Left lung (tissue), 14 donors: ENCODE measurements at places on chromosomes 1 and 21. TPM values are rescaled to one million over a fixed set of nuclear protein-coding genes. Genes with fewer than 3 reads are reported as not detected.

DNA sequence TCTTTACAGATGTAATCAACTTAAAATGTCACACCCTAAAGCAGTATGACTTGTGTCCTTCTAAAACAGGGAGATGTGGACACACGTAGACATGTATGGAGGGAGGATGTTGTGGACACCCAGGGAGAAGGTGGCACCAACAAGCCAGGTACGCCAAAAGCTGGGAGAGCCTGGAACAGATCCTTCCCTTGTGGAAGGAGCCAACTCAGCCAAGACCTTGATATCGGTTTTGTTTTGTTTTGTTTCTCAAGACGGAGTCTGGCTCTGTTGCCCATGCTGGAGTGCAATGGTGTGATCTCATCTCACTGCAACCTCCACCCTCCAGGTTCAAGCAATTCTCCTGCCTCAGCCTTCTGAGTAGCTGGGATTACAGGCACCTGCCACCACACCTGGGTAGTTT, 45.6 kb downstream of the CHAF1B start:
- DNase-seq, result no peak

- no peak for DNase-seq
Observed at GRCh38 chr1:104878203-104878909, 1128.7 kb downstream of the AMY1C start.

GRCh38 chr1:239125893-239126292, 260.5 kb upstream of the CHRM3 start:
- no peak for DNase-seq

DNA sequence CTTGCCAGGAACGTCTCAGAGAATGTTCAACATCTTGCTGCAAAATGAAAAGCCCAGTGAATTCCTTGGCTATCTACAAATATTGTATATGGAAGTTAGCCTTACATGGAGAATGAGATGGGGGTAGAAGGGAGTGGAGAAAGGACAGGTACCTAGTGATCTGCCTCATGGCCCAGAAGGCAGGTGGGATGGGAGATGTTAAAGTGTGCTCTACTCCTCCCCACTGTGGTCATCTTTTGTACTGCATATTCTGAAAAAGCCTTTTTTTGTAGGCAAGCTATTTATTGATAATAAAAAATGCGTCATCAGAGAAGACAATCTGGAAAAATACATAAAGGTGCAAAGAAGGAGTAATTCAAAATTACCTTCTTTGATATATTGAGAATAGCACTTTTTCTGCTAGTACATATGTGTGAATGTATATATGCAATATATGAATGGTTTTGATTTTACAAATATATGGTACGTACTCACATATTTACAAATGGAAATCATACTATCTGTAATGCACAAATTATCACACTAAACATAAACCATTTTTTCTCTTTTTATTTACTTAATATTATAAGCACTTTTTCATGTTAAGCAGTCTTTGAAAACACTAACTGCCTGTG, 19.1 kb upstream of the SLC5A9 start:
- DNase-seq, result no peak

The RNF220 gene
- 90.1 TPM for polyA plus RNA-seq

DNA sequence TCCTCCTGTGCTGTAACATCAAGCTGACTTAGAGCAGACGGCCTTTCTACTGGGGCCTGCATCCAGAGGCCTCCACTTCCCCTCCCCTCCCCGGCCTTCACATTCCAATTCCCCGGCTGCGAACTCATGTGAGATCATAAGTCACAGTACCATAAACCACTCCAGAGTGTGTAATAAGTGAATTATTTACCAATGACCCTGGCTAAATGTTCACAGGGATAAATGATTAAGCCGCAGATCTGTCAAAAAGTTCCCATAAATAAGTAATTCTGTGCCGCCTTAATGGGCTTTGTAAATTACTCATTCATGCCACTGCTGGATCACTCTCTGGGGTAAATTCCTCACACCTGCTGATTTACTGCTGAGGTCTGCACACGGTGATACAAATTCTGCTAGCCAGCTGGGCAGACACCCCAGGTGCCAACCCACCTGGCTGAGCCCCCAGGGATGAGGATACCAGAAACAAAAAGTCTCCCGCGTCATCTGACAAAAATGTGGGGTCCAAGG, 27.4 kb upstream of the KIRREL1 start:
- DNase-seq, result no peak

DNA sequence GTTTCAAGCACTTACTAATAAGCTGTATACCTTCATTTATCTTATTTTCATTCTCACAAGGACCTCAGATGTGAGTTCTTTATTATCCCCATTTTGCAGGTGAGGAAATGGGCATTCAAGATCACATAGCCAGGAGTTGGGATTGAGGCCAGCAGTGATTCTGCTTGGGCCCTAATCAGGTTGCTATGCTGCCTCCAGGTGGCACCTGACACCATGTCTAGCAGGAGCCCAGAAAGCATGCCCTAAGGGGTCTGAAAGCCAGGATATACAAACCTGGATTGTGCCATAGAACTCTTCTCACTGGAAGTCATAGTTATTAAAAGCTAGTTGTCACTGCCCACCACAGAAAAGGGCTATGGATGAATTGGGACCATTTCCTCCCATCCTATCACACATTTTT, 61.1 kb downstream of the FYB2 start:
- no peak for DNase-seq

The LAD1 gene
- polyA plus RNA-seq, result 11.9 TPM

The RNF115 gene
- 18.2 TPM for polyA plus RNA-seq

DNA sequence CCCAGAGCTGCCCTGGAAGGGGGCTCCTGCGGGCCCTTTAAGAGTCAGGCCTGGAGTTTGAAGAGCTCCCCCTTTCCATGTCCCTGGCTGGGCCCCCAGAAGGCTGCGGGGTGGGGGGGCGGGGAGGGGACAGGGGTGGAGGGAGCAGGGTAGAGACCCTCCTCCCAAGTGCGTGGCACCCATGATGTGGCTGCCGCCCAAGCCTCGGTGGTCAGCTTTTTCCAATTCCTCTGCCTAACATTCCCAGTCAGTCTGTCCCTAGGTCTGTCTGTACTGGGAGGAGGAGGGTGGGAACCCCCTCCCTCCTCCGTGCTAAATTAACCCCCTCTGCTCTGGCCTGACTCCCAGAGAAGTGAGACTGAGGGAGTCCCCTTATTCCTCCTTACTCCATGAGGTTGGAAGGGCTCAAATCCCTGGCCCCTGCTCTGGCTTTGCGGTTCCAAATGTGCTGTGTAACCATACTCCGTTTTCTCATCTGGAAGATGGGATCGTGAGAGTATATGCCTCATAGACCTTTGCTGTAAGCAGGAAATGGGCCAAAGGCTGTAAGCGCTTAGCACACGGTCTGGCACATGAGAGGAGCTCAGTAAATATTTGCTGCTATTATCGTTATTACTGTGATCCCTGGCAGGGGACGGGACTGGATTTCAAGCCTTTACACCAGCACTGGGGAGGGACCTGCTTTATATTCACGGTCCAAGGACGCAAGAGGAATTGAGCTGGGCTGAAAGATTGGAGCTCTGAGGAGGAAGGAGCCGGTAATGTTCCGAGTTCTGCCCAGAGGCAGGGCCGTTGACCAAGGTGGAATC, 658 bp upstream of the COL16A1 start:
- peak; percentile 68 for DNase-seq

- DNase-seq, result no peak
Observed at GRCh38 chr1:29986986-29987385, 736.4 kb downstream of the MATN1 start.

DNA sequence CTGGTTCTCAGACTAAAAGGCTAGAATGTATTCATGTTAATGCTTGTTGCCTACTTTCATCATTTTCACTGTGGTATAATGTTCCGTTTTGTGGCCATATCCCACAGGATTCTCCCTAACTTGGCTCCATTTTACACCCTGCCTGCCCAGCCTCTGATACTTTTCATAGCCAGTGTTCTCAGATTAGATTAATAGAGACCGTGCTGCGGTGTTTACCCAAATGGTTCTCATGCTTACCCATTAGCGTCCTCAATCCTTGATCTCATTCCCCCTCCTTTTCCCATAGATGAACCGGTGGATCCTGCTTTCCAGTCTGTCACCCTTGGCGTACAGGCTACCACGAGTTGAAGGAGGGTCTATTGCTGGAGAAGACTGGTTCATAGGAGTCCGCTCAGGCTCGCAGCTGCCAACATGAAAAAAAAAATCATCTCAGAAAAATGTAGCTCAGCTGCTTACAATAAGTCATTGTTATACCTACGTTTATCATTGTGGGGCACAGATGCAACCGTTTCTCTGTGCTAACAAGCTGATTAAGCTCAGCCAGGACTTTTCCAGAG, 78.7 kb downstream of the SETD4 start:
- no peak for DNase-seq

The SYCP1 gene
- polyA plus RNA-seq, result 0.32 TPM

- DNase-seq, result peak; percentile 72
Observed at GRCh38 chr1:162056043-162056442, 13.4 kb upstream of the NOS1AP start.

GRCh38 chr21:31283025-31283424, 61.0 kb downstream of the TIAM1 start:
- no peak for DNase-seq

- DNase-seq, result no peak
Observed at GRCh38 chr1:164644774-164645644, 86.0 kb downstream of the PBX1 start.

DNA sequence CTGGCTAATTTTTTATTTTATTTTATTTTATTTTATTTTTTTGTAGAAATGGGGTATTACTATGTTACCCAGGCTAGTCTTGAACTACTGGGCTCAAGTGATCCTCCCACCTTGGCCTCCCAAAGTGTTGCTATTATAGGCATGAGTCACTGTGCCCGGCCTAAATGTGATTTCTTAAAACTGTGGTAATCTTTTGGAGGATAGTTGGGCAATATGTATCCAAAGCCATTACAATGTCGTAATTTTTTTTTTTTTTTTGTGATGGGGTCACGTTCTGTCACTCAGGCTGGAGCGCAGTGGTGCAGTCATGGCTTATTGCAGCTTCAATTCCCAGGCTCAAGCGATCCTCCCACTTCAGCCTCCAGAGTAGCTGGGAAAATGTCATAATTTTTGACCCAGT, 14.2 kb downstream of the ETV3L start:
- no peak for DNase-seq

DNA sequence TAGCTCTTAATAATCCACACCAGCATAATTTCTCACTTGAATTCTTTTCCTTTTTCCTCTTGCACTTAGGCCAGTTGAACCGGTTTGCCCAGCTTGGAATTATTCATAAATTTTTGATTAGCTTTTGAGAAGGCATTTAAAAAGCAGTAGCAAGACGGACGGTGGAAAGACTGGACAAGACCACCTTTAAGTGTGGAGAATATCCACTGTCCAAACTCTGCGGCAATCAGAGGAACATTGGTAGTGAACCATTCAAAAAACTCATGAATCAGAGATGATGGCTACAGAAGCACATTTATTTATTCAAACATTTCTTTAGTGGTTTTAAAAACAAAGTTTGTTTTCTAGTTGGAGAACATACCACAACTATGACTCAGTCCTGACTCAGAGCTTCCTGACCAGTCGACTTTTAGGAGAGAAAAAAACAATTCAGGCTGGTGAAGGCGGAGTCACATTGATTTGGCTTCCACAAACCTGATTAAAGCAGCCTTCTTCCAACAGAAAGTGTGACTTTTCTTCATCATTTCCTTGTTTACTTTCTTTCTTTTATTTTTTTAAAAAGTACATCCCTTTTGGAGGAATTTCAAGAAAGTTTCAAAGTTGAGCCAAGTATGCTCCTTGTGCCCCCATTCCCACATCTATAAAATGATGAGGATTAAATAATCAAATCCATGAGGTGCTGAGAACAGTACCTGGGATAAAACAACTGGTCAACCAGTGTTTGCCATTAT, 128.8 kb downstream of the ADSS2 start:
- peak; percentile 42 for DNase-seq

DNA sequence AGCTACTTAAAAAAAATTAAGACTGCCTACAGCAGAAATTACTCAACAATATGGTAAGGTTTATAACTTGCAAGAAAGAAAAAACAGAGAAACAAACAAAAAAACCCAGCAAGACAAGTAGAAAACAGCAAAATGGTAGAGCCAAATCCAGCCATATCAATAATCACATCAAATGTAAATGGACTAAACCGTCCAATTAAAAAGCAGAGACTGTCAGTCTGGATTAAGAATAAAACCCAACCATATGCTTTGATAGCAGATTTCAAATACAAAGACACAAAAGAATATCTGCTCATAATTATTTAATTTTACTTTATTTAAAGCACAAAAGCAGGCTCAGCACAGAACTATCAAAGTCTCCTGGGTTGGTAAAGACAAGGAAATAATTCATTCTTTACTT, 17.5 kb downstream of the PACC1 start:
- DNase-seq, result no peak

DNA sequence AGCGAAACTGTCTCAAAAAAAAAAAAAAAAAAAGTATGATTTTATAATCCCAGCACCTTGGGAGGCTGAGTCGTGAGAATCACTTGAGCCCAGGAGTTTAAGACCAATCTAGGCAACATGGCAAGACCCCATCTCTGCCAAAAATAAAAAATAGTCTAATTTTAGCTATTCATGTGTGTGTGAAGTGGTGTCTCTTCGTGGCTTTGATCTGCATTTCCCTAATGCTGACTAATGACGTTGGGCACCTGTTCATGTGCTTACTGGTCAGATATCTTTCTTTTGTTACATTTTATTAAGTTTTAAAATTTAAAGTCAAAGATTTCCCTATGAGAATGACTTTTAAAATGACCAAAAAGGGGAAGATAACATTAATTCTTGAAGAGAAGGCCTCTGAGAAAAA, 31.0 kb downstream of the PSEN2 start:
- no peak for DNase-seq

The PGLYRP4 gene
- polyA plus RNA-seq, result not detected

- DNase-seq, result no peak
Observed at GRCh38 chr1:81757398-81758020, 43.2 kb upstream of the ADGRL2 start.

DNA sequence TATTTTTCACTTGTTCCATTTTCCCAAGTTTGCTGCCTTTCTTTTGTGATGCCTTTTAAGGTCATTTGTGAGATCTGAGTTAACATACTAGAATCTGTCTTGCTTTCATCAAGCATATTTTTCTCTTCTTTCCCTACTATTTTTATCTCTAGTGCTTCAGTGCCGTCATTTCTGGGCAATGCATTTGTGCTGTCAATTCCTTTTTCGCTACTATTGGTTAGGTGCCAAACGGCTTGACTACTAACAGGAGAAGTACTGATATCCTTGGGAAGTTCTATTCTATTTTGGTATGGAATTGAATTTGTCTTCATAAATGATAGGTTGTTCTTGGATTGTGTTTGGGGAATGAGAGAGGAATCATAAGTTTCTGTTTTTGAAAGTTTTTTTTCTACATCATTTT, 42.2 kb downstream of the LRRC53 start:
- no peak for DNase-seq

- no peak for DNase-seq
Observed at GRCh38 chr1:37153116-37154100, 119.1 kb upstream of the GRIK3 start.

DNA sequence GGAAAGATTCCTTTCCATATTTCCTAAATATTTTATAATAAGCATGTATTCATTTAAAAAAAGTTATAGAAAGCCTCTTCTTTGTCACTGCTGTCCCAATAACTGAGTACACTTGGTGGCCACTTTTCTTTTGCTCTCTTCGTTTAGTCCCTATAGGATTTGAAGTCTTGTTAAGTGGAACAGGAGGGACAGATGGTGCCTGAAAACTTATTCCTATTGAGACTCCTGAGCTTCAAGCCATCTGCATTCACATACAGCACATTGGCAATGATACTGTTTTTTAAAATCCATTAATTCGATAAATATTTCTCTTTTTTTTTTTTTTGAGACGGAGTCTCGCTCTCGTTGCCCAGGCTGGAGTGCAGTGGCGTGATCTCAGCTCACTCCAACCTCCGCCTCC, 2.0 kb upstream of the ZBTB40 start:
- no peak for DNase-seq

GRCh38 chr1:34645109-34645688, 109.6 kb upstream of the GJB5 start:
- no peak for DNase-seq
